ENCODE measurements at places on chromosomes 6 and 20. TPM values are rescaled to one million over a fixed set of nuclear protein-coding genes. Genes with fewer than 3 reads are reported as not detected.

Gene COL11A2
- total RNA-seq, result 0.11 TPM

Gene MLIP
- 10.8 TPM for total RNA-seq

Gene C6orf163
- 0.56 TPM for total RNA-seq

Gene GSTA2
- not detected for total RNA-seq

Gene CDSN
- not detected for total RNA-seq

Gene PI3
- total RNA-seq, result not detected

Gene SIM1
- total RNA-seq, result not detected

Gene RHAG
- total RNA-seq, result not detected
